Lung (tissue), 17 donors: ENCODE measurements at places on chromosomes 7 and 10.

DNA sequence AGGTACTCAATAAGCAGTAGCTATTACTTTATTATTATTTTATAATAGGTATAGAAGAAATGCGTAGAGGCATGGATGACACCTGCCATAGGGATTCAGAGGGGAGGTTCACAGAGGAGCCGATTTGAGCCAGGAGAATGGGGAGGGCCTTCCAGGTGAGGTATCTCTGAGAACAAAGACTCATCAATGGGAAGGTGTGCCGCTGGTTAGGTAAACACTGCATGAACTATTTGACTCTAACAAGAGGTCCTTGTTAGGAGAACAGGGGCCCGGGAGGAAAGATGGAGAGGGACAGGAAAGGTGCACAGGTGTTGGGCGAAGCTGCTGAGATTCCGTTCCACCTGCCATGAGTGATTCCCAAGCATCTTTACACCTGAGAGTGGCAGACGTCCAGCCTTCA, 41.8 kb upstream of the TMEM273 start:
- DNase-seq, result no peak

- DNase-seq, result no peak
Observed at GRCh38 chr7:154729056-154729455, 273.9 kb downstream of the PAXIP1 start.

DNA sequence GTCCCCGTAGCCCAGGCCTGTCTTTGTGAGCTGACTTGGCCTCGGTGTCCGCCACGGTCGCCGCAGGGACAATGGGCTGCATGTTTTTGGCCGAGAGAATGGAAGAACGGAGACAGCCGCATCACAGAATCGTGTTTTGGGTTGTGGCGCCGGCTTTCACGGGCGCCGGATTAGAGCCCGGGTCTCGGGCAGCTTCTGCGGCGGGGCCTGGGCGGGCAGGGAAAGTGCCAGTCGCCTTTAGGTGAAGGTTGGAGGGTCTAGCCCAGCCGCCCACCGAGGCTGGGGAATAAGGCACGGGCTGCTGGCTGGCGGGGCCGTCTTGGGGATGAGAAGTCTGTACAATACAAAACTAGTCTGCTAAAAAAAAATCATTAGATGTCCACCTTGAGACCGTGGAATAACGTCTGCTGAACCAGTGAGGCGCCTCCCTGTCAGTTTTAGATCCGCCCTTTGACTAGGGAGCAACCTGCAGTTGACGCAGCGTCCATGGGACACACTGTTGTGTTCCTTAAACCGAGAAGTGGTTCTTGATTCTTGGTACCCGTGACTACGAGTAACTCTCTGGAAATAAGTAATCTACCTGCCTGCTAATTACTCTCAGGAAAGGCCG, 577 bp downstream of the DNAJB9 start:
- peak; percentile 27 for DNase-seq

DNA sequence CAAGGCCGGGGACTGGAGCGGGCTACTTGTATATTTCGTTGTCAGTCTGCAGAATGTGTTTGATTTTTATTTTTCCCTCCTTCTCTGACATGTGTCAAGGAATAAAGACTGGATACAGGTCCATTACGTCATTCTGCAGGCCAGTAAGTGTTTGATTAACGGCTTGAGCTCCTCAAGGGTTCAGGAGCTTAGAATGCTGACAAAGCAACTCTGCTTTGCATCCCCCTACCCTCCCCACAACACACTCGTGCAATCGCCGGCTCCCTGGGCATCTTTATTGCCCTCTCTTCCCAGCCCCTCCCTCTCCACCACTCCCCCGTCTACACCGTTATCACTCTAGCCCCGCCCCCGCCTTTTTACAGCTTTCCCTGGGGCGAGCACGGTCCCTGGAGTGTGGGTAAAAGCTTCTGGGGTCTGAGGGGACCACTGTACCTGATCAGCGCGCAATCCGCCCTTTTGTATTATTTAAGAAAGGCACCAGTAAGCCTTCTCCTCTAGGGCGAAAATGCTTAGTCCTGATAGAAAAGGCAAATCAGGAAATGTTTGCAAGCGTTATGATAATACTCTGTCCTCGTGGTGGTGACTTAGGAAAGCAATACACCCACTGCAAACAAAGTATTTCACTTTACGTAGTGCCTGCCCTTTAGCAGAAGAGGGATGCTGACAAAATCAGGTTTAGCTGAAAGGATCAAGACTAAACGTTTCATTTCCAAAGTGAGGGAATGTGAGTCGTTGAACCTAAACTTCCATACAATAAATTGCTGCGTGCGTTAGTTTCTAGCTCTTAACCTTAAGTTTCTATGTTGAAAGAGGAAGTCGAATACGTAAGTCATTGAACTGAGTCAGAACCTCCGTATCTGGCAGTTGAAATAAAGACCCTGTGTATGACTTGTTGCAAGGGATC, 1.4 kb upstream of the CREB5 start:
- DNase-seq, result peak; percentile 84

- no peak for DNase-seq
Observed at GRCh38 chr7:44959433-44959951, 19.3 kb downstream of the MYO1G start.

GRCh38 chr10:34766811-34767494, 48.1 kb downstream of the PARD3 start:
- DNase-seq, result no peak

- no peak for DNase-seq
Observed at GRCh38 chr7:32670110-32671025, 175.1 kb downstream of the AVL9 start.

GRCh38 chr10:1084011-1084950, 28.1 kb downstream of the WDR37 start:
- DNase-seq, result no peak

DNA sequence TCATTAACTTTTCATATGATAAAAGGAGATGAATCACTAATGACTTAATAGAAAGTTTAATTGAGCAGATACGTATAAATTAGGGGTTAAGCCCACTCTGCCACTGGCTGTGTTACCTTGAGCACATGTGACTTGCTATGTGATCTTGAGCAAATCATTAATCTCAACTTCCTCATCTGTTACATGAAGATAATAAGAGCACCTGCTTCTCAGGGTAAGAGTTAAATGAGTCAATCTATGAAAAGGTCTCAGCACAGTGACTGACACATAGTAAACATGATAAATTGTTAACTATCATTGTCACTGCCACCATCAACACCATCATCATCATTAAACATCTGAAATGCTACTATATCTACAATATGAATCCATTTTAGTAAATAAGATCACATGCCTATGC, 110.8 kb downstream of the TPK1 start:
- no peak for DNase-seq

- peak; percentile 45 for DNase-seq
Observed at GRCh38 chr7:81298951-81299666, 380.3 kb upstream of the SEMA3C start.

DNA sequence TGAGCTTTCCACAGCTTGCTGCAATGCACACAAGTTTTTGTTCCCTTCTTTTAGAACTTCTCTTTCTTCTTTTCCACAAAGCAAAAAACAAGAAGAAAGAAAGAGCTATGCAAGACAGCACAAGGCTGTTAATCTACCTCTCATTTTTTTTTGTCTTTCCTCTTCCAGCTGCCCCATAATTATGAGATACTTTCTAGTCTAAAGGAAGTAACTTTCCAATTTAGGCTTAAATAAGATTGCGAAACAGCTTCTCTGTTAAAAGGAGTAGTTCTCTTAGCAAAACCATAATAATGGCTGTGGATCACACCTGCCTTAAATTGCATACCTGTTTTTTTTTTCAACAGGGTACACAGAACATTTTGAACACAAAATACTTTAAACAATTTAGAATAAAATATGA, 56.0 kb downstream of the NDUFB2 start:
- DNase-seq, result no peak

- DNase-seq, result no peak
Observed at GRCh38 chr10:114526126-114526503, 121.8 kb upstream of the AFAP1L2 start.

DNA sequence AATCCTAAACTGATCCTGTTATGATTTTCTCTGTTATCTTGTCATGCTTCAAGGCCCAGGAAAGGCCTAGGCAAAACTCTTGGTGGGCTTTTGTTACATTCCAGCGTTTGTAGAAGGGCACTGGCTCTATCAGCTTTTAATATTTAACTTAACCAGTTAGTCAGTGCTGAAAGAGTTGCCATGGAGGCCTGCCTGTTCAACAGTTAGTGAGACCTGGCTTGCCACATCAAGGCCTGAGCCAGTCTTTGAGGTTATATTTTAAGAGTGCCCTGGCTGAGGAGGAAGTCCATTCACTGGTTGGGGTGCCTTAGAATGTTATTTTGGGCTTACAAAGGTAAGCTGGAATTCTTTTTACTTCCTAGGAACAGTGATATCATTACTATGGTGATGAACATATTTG, 144.1 kb upstream of the NRG3 start:
- peak; percentile 30 for DNase-seq

GRCh38 chr7:99953649-99954048, 22.2 kb downstream of the AZGP1 start:
- DNase-seq, result no peak

DNA sequence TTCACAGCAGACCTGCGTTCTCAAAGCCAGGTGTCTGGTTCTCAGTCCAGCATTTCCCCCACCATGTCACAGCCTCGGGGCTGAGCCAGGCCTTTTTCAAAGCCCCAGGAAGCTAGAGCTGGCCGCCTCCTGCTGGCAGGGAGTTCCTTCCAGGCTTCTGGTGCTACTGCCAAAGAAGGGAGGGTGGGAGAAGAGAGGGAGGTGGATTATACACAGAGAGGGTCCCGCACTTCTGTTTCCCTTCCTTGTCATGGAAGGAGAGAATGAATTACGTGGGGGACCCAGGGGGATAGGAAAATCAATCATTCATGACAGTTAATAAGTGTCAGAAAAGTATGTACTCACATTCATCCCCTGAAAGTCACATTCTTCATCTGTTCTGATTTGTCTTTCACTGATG, 600 bp upstream of the LGI1 start:
- DNase-seq, result no peak

- peak; percentile 20 for DNase-seq
Observed at GRCh38 chr10:15349112-15349511, 22.0 kb downstream of the FAM171A1 start.

GRCh38 chr7:88668591-88668990, 90.9 kb upstream of the ZNF804B start:
- no peak for DNase-seq

GRCh38 chr10:43282881-43283280, 16.0 kb upstream of the RASGEF1A start:
- DNase-seq, result peak; percentile 82

GRCh38 chr10:105073999-105074398, 432.9 kb downstream of the SORCS3 start:
- DNase-seq, result no peak

DNA sequence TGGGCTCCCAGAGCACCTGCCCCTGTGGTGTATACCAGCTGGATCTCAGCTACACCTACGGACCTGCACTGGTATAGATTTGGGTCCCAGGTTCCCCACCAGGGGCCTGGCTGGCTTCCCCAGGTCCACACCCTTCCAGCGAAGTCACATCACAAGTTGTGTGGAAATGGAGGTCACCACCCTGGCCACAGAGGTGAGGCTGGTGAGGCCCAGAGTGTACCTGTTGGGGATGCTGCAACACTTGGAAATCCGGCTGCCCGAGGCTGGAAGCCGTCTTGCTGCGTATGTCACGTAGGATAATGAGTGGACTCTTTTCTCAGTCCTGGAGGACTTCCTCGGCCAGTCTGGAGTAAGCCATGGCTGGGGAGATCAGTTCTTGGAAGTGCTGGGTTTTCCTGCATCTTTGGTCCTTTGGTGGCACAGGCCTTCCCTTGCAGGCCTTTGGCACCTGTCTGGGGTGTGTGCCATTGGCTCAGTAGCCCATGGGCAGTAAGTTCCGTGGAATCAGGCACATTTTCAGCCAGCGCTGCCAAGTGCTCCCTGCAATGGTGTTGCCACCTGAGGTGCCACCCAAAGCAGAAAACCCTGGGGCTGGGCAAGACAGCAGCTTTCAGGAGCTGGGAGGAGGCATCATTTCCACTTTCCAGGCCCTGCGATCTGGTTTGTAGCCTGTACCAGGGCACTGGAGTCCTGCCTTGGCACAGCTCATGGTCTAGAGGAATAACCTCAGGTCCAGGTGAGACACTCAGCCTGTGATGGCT, 97.9 kb downstream of the LHPP start:
- no peak for DNase-seq

DNA sequence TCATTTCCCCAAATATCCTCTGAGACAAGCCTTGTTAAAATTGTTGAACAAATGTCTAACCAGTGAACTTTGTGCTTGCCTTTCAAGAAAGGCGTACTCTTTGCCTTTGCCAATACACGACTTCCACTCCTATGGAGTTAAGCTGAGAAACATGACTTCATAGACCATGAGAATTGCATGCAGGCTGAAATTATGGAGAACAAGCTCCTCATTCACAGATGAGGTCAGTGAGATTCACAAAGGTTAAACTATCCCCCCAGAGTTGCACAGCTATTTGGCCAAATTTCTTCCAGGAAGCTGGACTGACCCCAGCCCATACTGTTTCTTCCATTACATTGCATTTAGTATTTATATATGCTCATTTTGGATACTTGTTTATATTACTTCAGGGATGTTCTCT, 221.4 kb upstream of the SEMA3C start:
- peak; percentile 20 for DNase-seq

DNA sequence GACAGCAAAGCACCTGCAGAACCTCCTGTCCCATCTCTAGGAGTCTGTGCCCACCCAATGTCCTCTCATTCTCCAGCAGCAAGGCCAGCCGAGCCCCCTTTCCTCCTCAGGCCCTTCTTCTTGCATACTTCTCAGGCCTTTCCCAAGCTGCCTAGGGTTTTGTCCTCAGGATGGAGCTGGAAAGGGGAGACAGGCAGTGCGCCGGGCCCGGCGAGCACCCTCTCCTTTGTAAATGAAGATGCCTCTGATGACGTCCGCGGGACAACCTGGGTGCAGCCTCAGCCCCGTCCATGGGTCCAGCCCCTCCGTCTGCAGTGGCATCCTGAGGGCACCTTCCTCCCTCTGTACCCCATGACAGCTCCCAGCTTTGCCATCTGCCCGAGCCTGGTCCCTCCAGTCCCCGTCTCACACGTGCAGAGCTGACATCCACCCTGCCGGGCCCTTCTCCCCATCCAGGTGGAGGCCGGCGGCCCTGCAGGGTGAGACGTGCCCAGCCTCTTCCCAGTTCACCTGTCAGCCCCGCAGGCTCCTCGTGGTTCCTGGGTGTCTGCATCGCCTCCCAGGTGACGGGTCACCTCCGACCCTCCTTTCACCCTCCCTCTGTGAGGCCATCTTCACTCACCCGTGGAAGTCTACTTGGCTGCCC, 36.4 kb downstream of the JAKMIP3 start:
- peak; percentile 7 for DNase-seq

- DNase-seq, result no peak
Observed at GRCh38 chr10:28489206-28489605, 43.7 kb upstream of the WAC start.

DNA sequence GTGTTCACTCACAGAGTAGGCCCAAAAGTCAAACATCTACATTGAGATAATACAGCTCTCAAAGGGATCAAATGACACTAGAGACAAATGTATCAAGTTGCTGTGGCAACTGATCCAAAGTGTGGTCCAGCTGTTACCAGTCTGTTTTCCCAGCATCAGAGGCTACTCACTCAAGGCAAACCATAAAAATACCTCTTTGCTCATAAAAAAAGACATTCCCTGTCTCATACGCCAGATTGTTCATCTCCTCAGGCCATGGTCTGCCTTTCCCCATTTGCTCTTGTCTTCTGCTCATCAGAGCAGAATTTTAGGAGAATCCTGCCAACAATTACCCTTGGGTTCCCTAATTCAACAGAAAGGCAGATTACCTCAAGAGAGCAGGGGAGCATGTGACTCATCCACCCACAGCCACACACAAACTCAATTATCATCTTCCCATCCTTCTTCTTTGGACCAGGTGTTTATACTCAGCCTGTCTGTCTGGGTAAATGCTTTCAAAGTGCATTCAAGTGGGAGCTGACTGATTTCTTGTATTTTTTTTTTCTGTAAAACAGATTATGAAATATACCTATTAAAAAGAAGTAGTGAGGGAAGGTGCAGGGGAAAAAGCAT, 226.5 kb upstream of the HPS1 start:
- DNase-seq, result no peak
